ENCODE measurements at places on chromosomes 3 and 15. TPM values are rescaled to one million over a fixed set of nuclear protein-coding genes. Genes with fewer than 3 reads are reported as not detected.

DNA sequence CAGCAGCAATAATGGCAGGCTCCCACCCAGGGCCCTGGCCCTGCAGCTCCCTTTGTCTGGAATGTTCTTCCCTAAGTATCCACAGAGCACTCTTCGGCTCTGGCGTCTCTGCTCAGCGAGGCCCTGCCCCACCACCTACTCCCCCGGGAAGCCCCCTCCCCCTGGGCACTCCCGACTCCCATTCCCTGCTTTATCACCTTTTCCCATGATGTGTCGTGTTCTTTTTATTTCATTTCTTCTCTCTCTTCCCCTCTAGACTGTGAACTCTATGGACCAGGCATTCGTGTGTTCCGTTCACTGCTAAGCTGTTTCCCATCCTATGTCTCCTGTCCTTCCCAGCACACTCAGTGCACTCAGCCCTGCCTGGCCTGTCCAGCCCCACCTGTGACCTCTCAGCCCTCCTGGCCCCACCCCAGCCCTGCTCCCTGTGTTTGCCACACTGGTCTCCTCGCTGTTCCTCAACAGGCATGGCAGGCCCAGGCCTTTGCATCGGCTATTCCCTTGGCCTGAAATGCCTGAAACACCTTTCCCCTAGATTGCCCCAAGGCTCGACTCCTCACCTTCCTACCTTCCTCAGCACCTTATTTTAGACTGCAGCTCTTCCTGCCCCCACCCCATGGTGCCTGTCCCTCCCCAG is 107.4 kb downstream of the TPRA1 start:
- no peak overlapping the region for H3K27ac ChIP-seq
- H3K36me3 ChIP-seq, result no peaks in the 10 kb centered on the region
- H3K4me3 ChIP-seq, result no peak overlapping the region
- H3K4me1 ChIP-seq, result no peaks in the 10 kb centered on the region
- no peaks in the 10 kb centered on the region for H3K27me3 ChIP-seq

DNA sequence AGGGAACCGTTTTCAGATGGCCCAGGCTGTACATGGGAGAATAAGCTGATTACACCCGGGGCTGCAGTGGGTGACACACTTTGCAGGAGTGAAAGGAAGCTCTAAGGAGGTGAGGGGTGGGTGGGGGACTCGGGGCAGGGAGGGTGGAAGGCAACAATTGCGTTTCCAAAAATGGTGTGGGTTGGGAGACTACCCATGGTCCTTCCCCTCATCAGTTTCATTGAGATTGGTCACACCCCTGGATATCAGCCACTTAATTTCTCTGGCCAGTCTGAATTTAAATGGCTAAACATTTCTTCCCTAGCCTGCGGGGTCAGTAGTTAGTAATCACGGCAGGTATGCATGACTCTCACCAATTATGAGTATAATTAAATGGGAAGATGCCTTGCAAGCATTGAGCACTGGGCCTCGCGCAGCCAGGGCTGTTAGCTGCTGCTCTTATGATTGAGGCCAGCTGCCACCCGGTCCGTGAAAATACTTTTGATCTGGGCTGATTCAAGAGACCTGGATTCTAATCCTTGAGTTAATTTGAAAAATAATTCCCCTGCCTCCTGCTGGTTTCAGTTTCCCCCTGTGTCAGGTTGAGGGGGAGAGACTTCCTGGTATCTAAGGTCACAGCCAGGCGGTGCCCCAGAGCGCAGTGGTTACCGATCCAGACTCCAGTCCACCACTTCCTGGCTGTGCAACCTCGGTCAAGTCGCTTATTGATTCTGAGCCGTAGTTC is 23.3 kb downstream of the SLC6A6 start:
- peaks cover 98% of the 10 kb centered on the region for H3K4me1 ChIP-seq
- H3K36me3 ChIP-seq, result peaks cover 11% of the 10 kb centered on the region
- H3K27ac ChIP-seq, result no peak overlapping the region
- no peak overlapping the region for H3K4me3 ChIP-seq
- no peak for DNase-seq

GRCh38 chr3:148162132-148162531 is 535.6 kb upstream of the AGTR1 start:
- no peaks in the 10 kb centered on the region for H3K36me3 ChIP-seq
- no peaks in the 10 kb centered on the region for H3K27me3 ChIP-seq
- no peaks in the 10 kb centered on the region for H3K4me1 ChIP-seq

DNA sequence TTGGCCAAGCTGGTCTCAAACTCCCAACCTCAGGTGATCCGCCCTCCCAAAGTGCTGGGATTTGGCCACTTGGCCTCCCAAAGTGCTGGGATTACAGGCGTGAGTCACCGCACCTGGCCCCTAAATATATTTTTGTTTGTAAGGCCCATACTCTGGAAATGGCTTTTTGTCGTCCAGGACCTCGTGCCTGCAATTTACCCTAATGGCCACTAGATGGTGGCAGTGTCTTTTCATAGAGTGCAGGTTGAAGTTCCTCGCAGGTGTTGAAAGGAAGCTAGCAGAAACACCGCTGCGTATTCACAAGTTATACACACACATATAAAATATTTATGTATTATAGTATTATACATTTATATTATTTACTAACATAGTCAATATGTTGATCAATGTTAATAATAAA is 97.2 kb downstream of the LRTM1 start:
- no peak overlapping the region for H3K27ac ChIP-seq
- no peaks in the 10 kb centered on the region for H3K27me3 ChIP-seq
- no peak overlapping the region for H3K4me3 ChIP-seq
- peaks cover 15% of the 10 kb centered on the region for H3K4me1 ChIP-seq
- H3K36me3 ChIP-seq, result no peaks in the 10 kb centered on the region

- no peak overlapping the region for H3K4me3 ChIP-seq
- no peak overlapping the region for H3K27ac ChIP-seq
- no peaks in the 10 kb centered on the region for H3K36me3 ChIP-seq
Observed at GRCh38 chr3:183524476-183524875, 31.0 kb downstream of the KLHL6 start.

GRCh38 chr3:33943277-33943676 is 144.8 kb downstream of the PDCD6IP start:
- no peaks in the 10 kb centered on the region for H3K27me3 ChIP-seq
- DNase-seq, result no peak
- no peak overlapping the region for H3K27ac ChIP-seq
- no peaks in the 10 kb centered on the region for H3K36me3 ChIP-seq
- no peaks in the 10 kb centered on the region for H3K4me1 ChIP-seq

DNA sequence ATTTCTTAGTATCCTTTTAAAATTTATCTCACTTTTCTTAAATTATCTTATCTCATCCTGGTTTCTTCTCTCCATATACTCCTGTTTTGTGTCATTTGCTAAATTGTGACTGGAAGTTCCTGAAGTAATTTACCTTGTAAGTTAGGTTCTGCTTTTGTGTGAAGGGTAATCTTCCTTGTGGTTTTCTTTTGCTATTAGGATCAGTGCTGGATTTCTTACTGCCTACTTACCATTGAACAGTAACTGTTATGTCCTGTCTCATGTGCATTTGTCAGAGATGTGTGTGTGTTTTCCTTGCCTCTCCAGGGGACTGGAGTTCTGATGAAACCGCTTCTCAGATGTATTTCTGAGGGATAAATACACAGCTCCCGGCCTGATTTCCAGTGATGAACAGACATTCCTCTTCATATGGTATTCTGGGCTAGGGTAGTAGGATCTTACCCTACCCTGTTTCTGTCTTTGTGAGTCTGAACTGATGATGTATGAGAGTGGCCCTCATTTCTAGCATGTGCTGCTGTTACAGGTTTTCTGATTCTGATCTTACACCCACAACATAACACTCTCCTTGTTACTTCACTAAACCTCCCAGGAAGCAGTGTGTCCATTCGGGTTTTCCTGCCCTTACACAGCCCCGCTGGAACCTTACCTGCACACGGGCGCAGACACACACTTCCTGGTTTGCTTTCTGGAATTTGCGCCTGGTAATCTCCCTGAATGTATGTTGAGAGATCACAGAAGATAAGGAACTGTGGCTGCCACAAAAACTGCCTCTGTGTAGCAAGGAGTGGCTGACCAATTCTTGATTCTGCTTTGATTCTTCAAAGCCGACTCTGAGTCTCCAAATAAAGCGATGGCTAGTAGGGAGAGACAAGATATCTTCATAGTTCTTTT is 14.7 kb downstream of the PAK2 start:
- H3K27me3 ChIP-seq, result no peaks in the 10 kb centered on the region
- H3K36me3 ChIP-seq, result no peaks in the 10 kb centered on the region
- H3K4me3 ChIP-seq, result no peak overlapping the region
- DNase-seq, result no peak
- H3K4me1 ChIP-seq, result no peaks in the 10 kb centered on the region
- H3K27ac ChIP-seq, result no peak overlapping the region

GRCh38 chr3:79606414-79606813 is 161.4 kb downstream of the ROBO1 start:
- H3K36me3 ChIP-seq, result no peaks in the 10 kb centered on the region
- H3K27me3 ChIP-seq, result no peaks in the 10 kb centered on the region
- H3K27ac ChIP-seq, result no peak overlapping the region
- no peak for DNase-seq

- H3K27ac ChIP-seq, result peak overlapping the region; percentile 67
- peaks cover 46% of the 10 kb centered on the region for H3K4me1 ChIP-seq
- no peak for DNase-seq
- H3K4me3 ChIP-seq, result no peak overlapping the region
- peaks cover 6% of the 10 kb centered on the region for H3K36me3 ChIP-seq
Observed at GRCh38 chr3:42123012-42123581, 31.9 kb downstream of the TRAK1 start.

DNA sequence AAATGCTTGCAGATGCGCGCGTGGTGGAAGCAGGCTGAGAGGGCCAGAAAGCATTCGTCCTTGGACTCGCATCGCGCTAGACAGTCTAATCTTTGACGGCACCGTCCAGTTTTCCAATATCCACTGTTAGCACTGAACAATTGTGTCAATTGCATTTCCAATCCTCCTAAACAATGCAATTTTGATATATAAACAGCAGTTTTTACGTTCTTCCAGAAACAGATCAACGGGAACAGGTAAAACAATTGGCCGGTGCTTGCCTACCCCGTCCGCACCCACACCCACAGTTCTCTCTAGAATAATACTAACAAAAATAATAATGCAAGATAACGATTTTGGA is 17.2 kb downstream of the CPN2 start:
- H3K36me3 ChIP-seq, result no peaks in the 10 kb centered on the region
- peak overlapping the region; percentile 51 for H3K4me3 ChIP-seq

DNA sequence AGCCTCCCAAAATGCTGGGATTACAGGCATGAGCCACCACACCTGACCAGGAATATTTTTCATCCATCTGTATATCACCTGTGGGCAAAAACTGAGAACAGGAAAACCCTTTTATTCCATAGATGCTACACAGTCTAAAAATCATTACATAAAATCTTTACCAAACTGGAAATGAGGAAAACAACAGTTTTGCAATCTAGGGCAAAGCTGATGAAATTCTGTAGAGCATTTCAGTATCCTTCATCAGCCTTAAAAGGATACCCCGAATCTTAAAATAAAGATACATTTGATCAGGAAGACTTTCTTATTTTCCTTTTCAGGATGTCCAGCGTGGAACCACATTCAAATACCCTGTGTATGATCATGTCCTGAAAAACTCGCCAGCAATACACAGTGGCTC is 7.1 kb downstream of the SIAH2 start:
- no peak for DNase-seq
- H3K27me3 ChIP-seq, result no peaks in the 10 kb centered on the region
- H3K4me1 ChIP-seq, result peaks cover 37% of the 10 kb centered on the region
- H3K36me3 ChIP-seq, result no peaks in the 10 kb centered on the region

DNA sequence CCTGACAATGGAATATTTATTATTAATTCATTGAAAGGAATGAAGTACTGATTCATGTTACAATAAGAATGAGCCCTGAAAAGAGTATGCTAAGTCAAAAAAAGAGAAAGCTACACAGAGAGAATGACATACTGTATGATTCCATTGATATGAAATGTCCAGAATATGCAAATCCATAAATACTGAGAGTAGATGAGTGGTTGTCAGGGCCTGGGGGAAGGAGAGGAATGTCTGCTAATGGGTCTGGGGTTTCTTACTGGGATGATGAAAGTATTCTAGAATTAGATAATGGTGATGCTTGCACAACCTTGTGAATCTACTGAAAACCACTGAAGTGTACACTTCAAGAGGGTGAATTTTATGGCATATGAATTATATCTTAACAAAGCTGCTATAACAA is 79.9 kb upstream of the HACD2 start:
- peaks cover 47% of the 10 kb centered on the region for H3K4me1 ChIP-seq
- peak overlapping the region; percentile 84 for H3K27ac ChIP-seq
- H3K27me3 ChIP-seq, result no peaks in the 10 kb centered on the region
- no peaks in the 10 kb centered on the region for H3K36me3 ChIP-seq

DNA sequence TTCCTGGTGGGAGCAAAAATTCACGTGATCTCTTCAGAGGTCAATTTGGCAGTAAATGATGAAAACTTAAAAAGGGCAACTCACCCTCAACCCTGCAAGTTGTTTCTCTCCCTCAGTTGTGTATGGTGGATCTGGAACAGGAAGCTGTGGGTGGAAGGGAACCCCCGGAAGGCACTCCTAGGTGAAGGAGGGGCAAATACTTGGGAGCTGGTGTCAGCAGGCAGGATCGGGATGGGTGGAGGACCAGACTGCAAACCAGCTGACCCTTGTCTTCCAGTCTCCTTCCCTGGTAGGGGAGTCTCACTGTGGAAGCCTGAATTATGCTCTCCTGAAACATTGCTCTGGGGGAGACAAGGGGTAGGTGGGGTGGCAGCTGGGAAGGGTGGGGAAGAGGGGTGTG is 33.5 kb downstream of the PRR23E start:
- no peaks in the 10 kb centered on the region for H3K4me1 ChIP-seq
- no peak overlapping the region for H3K27ac ChIP-seq
- no peaks in the 10 kb centered on the region for H3K27me3 ChIP-seq
- no peaks in the 10 kb centered on the region for H3K36me3 ChIP-seq
- no peak overlapping the region for H3K4me3 ChIP-seq

DNA sequence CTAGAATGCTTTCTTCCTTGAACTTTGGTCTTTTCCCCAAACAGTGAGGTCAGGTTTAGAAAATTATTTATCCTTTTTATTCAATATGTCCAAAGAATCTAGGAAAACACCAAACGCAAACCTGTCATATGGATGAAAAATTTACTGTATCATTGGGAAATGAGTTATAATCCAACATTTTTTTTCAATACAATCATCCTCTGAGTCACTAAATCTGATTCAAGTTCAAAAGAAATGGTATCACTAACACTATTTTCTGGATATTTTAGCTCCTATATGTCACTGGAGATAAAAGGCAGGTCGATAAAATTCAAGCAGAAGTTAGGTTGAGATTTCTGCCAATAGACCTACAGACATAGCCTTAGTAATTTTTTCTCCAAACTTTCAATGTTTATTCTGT is 591.6 kb upstream of the AGTR1 start:
- no peak for DNase-seq
- H3K4me3 ChIP-seq, result no peak overlapping the region
- H3K36me3 ChIP-seq, result no peaks in the 10 kb centered on the region
- no peak overlapping the region for H3K27ac ChIP-seq

GRCh38 chr3:150763841-150764483 is 993 bp upstream of the SIAH2 start:
- peak overlapping the region; percentile 100 for H3K27ac ChIP-seq
- no peaks in the 10 kb centered on the region for H3K36me3 ChIP-seq
- H3K4me1 ChIP-seq, result peaks cover 41% of the 10 kb centered on the region
- no peak for DNase-seq
- H3K4me3 ChIP-seq, result peak overlapping the region; percentile 94

Gene STRA6
- not detected for total RNA-seq

Gene ACP3
- total RNA-seq, result 22.1 TPM

Gene UBE2E1
- 94.3 TPM for total RNA-seq

Gene KIF15
- total RNA-seq, result 3.6 TPM

Gene NTRK3
- total RNA-seq, result 2.7 TPM

Gene DNAH12
- 0.03 TPM for total RNA-seq

Gene BSN
- total RNA-seq, result 0.11 TPM

Gene KLHL40
- not detected for total RNA-seq

Gene CCDC54
- not detected for total RNA-seq
